Right atrium auricular region (tissue), 2 donors: ENCODE measurements at places on chromosomes 12 and 14.

- DNase-seq, result no peak
Measured at GRCh38 chr12:30898846-30899245, 27.7 kb upstream of the TSPAN11 start.

DNA sequence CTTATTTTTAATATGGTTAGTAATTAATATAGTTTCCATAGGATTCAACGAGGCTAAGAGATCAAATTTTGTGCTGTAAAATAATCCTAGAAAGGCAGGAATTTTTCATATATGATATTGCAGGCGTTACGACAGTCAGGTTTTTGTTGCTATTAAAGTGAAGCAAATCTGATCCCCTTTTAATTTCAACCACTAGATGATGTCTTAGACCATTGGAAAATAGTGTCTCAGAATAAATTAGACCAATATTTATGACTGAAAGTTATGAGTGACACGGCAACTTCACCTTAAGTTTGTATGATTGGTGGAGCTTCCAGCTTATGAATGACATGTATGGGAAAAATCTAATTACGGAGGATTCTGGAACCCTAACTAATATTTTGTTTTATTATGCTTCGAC is 2.5 kb downstream of the TPH2 start:
- no peak for DNase-seq

DNA sequence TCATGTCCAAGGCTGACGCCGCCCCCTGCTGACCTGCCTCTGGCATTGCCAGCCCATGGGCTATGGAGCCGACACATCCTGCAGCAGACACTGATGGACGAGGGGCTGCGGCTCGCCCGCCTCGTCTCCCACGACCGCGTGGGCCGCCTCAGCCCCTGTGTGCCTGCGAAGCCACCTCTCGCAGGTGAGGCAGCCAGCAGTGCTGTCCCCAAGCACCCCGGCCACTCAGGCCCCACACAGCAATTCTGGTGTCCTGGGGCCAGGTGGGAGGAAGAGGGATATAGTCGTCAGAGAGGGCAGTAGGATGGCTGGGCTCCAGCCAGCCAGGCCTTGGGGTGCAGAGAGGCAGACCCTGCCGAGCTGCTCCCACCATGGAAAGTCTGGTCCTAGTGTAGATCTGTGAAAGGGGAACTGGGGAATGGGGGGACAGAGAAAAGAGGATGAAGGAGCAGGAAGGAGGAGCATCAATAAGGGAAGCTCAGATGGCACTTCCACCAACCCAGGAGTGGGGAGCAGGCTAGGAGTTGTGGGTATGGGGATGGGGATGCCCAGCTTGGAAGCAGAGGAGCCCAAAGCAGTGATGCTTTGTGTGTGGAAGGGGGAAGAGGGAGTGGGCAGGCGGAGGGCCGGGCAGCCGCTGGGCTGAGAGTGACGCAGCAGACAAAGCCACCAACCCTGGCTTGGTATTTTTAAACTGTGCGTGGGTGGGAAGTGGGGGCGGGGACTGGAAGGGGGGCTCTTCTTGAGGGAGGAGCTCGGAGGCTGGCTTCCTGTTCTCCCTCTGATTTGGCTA is 4.7 kb downstream of the NAB2 start:
- peak; percentile 82 for DNase-seq

GRCh38 chr14:85296456-85297210 is 233.3 kb upstream of the FLRT2 start:
- DNase-seq, result no peak

DNA sequence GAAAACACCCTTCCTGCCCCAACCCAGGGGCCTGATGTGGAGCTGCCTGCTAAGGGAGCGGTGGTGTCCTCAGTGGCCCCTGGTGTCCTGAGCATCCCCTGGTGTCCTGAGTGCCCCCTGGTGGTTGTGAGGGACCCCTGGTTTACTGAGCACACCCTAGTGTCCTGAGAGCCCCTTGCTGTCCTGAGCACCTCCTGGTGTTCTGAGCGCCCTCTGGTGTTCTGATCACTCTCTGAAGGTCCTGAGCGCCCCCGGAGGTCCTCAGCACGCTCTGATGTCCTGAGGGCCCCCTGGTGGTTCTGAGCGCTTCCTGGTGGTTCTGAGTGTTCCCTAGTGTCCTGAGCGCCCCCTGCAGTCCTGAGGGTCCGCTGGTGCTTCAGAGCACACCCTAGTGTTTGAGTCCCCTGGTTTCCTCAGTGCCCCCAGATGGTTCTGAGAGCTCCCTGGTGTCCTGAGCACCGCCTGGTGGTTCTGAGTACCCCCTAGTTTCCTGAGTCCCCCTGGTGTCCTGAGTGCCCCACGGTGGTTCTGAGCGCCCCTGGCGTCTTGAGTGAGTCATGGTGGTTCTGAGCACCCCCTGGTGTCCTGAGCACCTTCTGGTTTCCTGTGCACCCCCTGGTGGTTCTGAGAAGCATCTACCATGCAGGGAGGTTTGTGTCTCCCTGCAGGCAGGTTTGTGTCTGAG is 1004.2 kb downstream of the TMEM121 start:
- no peak for DNase-seq

GRCh38 chr12:48180857-48181495 is 2.5 kb upstream of the CCDC184 start:
- no peak for DNase-seq

DNA sequence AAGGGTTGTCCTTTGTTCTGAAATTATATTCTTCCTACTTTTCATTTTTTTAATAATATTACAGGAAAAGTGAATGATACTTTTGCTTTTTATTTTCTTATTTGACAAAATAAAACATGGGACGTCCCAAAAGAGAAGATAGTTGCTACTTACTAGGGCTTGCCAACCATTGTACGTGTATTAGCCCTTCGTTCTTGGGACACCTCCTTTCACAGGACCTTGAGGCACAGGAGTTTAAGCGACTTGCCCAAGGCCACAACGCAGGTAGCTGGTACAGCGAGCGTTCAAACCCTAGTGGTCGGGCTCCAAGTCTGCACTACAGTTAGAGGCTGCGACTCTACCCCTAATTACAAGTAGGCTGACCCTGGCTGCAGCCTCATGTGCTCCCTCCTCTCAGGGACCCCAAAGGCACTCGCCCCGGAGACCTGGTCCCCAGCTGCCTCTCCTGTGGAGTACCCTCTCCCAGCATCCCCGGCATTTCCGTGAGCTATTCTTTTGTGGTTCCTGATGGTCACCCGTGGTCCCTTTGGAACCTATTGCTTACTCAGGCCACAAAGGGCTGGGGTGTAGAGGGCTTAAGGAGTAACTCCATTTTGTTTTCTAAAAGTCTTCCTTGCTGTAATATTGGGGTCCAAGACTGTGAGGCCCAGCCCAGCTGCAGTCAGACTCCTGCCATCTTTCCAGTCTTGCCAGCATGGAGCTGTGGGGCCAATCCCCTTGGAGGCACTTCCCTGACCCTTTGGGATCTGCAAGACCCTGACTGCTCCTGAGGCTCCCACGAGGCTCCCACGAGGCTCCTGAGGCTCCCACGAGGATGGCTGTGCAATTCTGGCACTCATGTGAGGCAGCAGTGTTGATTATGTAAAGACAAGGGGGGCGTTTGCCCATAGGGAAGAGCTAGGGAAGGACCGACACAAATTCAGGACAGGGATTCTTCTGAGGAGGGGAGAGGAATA is 49.7 kb downstream of the IQSEC3 start:
- DNase-seq, result no peak

DNA sequence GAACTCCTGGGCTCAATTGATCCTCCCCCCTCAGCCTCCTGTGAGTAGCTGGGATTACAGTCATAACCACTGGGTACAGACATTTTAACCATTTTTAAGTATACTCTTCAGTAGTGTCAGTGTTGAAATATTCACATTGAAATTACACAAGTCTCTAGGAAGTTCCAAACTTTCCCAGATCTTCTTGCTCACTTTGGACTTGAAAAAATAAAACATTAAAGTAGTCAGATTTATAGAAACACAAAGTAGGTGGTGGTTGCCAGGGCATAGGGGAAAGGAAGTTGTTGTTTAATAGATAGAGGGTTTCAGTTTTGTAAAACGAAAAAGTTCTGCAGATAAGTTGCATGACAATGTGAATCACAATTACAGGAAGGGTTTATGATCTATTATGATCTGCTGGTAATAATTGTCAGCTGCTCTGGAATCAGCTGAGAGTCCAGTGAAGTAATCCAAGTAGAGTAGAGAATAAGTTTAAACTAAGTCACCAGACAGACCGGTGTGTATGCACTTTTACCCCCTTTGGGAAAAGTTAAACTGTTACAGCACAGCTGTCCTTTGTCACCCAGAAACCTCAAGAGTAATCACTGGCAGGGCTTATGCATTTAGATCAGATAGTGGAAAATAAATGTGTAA is 27.4 kb downstream of the PCNX1 start:
- DNase-seq, result no peak

DNA sequence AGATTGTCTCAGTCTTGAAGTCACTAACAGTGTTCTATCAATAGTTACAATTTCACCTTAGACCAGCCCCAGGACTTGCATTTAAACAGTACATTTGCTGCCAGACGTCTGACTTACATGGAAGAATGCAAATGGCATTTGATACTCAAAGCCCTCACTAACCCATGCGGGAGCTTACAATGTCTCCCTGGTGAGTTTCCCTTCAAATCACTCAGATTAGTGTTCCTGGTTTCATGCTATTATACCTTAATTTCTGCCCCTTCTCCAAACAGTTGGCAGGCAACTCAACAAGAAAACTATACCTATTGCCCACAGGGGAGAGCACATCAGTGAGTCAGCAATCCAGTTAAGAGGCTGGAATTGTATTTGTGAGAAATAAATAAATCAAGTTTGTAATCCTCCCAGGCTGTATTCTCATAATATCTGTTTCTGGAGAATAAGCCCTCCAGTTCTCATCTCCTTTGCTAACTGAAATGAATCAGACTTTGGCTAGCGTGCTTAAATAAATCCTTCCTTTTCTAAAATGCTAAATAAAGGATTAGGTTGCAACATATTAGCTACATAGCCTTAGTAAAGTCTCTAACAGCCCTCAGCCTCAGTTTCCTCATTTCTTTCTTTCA is 23.7 kb downstream of the GSTZ1 start:
- no peak for DNase-seq

- no peak for DNase-seq
Measured at GRCh38 chr14:76434220-76434619, 58.3 kb downstream of the ESRRB start.

DNA sequence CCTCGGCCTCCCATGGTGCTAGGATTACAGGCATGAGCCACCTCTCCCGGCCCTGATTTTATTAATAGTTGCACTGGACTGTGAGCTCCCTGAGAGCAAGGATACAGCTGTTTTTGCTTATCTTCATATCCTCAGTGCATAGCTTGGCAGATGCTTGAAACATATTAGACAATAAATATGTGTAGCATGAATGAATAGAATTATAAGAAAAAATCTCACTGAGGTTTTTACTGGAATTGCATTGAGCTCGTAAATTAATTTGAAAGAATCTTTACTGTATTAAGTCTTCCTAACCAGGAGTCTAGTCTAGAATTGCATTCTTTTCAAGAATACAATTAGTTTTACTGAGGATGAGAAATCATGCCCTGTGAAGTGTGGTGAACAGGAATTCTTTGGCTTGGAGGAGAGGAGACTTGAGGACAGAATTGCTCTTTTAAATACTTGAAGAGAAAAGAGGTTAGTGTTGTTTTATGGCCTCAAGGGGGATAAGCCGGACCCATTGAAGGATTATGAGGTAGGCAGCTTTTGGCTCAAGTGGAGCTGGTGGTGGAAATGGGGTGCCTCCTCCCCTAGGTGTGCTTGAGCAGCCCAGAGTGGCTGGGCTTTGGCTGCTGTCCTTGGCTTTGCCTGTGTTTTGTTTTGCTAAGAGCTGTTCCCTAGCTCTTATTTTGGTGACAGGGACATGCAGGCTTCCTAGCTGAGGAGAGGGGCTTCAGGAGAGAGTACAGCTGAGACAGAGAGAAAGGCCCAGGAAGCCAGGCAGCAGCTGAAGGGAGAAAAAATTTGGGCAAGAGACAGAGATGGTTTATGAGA is 34.0 kb downstream of the PLEKHD1 start:
- DNase-seq, result no peak

GRCh38 chr12:12474471-12474928 is 88.2 kb downstream of the DUSP16 start:
- DNase-seq, result no peak

- no peak for DNase-seq
Measured at GRCh38 chr12:42912367-42912766, 322.8 kb upstream of the PRICKLE1 start.

- DNase-seq, result no peak
Measured at GRCh38 chr12:14283489-14284144, 81.9 kb upstream of the ATF7IP start.

- no peak for DNase-seq
Measured at GRCh38 chr14:104776961-104777807, 18.4 kb downstream of the AKT1 start.

DNA sequence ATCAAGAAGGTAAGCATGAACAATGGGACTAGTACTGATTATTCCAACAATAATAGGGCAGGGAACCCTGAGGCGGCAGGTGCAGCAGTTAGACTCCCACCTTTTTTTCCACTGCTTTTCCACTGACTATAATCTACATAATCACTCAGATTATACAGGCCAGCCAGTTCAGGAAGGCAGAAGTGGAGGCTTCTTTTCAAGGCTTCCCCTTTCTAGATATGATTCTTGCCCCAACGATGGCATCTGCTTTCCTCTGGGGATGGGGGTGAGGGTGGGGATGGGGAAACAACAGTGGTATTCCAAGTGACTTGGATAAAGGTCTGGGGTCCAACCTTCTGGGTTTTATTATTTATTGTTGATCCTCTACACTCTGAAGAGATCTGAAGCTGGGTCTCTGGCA is 331 bp downstream of the NCKAP1L start:
- DNase-seq, result no peak

- DNase-seq, result no peak
Measured at GRCh38 chr12:125983784-125984500, 918.7 kb downstream of the AACS start.

GRCh38 chr12:20096430-20096829 is 271.9 kb upstream of the PDE3A start:
- no peak for DNase-seq

- no peak for DNase-seq
Measured at GRCh38 chr12:113698510-113698858, 226.8 kb upstream of the LHX5 start.

DNA sequence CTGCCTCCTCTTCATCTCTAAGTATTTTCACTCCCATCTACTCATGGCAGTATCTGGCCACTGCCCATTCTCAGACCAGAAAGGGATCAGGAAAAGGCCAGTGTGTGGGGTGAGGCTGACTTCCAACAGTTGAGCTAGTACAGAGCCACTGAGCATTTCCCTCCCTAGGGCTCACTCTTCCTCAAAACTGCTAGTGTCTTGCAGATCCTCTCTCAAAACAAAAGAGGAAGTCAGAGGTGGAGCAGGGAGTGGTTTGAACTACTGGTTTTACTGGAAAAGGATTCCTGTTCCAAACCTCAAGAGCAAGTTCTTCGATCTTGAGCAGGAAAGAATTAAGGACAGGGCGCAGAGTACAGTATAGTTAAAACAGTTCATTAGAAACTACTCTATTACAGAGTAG is 11.7 kb upstream of the RNASE10 start:
- DNase-seq, result no peak

- DNase-seq, result no peak
Measured at GRCh38 chr14:68439676-68440075, 353.2 kb downstream of the ZFP36L1 start.

GRCh38 chr14:87805315-87805723 is 187.7 kb downstream of the GALC start:
- DNase-seq, result no peak

- DNase-seq, result no peak
Measured at GRCh38 chr14:96673706-96674105, 123.5 kb upstream of the VRK1 start.
